ENCODE measurements at places on chromosomes 7 and 10.
A peak's percentile ranks its signal among the peaks of the same experiment; 100 is the strongest.

DNA sequence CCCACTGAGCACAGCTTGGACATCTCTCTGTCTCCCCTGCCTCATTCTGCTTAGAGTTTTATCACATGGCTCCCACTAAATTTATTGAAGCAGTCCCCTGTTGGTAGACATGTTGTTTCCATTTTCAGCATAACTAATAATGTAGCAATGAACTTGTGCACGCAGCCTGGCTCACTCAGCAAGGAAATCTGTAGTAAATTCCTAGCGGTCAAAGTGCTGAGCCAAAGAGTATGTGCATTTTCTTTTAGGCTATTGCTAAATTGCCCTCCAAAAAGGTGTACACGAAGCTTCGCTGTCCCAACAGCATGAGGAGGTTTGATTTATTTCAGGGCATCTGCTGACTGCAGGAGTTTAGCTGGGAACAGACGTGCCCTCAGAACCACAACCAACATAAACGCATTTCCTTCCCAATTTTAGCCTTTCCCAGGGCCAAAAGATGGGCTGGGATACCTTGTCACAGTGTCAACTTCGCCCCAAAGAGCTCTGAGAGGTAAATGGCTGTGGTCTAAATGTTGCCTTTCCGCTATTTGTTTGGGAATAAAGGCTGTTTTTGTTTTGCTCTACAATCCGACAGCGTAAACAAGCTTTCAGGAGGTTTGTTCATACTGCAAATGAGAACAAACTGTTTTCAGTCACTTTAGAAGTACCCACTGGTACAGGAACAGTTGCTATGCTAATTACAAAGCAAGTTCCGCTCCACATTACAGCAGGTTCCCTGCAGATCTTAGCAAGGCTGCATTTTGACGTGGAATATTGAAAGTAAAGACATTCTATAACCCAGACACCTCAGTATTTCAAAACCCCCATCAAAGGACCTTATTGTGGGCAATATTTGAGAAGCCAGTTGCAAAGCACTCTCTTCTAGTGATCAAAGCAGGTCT, 16.8 kb downstream of the VSIR start:
- no peak for DNase-seq

GRCh38 chr7:28318101-28318762, 94.1 kb upstream of the CREB5 start:
- no peak for DNase-seq

DNA sequence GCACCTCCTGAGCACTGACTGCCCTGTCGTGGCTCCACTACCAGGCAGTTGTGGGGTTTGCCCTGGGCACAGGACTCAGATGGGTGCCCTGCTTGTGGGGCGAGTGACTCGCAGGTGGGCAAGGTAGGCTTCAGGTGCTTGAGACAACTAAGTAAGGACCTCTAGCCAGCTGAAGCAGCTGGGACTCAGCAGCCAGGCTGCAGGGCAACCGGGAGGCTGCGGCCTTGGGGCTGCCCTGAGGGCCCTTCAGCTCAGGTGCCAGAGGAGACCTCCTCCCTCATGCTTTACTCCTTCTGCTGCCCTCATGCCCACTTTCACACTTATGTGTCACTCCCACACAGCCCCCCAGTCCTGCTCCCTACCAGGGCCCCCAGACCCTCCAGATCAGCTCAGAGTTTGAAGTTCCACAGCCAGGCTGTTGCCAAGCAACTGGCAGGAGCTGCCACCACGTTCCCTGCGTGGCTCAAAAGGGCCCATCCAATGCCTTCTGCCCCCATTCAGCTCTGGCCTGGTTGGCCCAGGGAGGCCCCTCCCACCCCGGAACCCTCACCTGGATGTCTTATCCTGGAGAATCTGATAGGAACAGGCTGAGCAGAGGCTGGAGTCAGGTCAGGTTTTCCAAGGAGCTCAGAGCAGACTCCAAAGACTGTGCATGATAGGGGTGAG, 10.0 kb downstream of the TLX1 start:
- no peak for DNase-seq

GRCh38 chr10:3568983-3569382, 216.0 kb downstream of the KLF6 start:
- peak; percentile 38 for DNase-seq

- DNase-seq = no peak
Measured at GRCh38 chr7:116955340-116955739, 2.0 kb downstream of the ST7 start.

DNA sequence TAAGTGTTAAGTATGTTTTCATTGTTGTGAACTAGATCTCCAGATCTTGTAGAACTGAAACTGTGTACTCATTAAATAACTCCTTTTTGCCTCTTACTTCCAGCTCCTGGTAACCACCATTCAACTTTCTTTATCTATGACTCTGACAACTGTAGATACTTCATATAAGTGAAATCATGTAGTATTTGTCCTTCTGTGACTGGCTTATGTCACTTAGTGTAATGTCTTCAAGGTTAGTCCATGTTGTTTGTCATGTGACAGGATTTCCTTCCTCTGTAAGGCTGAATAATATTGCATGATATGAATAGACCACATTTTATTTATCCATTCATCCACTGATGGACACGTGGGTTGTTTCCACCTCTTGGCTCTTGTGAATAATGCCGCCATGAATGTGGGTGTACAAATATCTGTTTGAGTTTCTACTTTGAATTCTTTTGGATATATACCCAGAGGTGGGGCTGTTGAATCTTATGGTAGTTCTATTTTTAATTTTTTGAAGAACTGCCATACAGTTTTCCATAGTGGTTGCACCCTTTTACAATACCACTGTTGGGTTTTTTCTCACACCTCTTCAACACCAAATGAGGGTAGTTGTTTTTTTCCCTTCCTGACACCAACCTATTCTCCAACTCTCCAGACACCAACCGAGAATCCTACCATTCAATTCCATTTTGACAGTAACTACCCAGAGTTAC, 10.7 kb upstream of the FMC1 start:
- DNase-seq = no peak

- no peak for DNase-seq
Measured at GRCh38 chr7:48962821-48963505, 38.6 kb downstream of the CDC14C start.

GRCh38 chr10:111082102-111082975, 5.5 kb downstream of the ADRA2A start:
- no peak for DNase-seq

- no peak for DNase-seq
Measured at GRCh38 chr10:100744987-100745881, at the start of gene PAX2. Gene PAX2 (plus strand): TSS chr10:100745582. CDS start chr10:100746261, 679 bp downstream.

GRCh38 chr7:128879461-128879938, 16.8 kb downstream of the ATP6V1F start:
- no peak for DNase-seq

DNA sequence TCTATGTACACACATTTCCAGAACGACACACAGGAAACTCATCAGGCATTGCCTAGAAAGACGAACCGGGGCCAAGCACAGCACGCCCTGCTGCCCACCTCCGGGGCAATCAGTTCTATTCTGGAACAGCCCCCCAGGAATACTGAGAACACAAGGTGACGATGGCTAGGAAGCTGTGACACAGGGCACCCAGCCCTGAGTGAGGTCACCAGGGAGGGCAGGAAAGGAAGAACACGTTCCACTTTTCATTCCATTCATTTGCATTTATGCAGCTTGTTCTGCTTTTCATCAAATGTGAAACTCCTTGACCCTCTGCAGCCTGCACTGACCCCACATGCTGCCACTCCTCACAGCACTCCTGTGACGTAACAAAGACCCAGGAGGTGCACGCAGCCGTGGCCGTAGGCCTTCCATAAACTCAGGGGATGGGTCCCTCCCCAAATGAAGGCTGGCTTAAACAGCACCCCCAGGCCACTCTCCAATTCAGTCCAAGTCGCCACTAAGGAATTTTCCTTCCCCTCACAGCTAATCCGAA, 28.9 kb downstream of the MAD1L1 start:
- no peak for DNase-seq

DNA sequence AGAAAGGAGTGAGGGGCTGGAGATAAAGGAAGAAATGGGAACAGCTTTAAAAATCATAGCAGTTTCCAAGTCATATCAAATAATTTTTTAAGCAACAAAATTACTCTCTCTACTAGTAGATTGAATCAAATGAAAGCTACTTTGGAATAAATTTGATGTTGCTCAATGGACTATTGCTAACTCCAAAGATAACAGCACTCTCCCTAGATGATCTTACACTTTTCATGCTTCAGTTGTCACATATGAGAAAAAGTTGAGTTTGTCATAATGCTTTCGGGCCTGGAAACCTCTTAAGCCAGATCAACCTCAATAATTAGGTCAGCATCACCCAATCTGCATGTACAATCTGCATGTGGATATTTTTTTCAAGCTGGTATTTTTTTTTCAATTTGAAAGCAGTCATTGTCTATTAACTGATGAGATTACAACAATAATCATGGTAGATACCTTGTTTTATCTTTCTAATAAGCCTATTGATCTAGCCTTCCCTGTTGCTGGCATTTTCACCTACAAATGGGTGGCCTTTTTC, 31.3 kb downstream of the LIPJ start:
- no peak for DNase-seq

GRCh38 chr10:60282771-60283353, 106.8 kb downstream of the ANK3 start:
- peak; percentile 37 for DNase-seq

- peak; percentile 95 for DNase-seq
Measured at GRCh38 chr7:91634485-91635177, 245.9 kb downstream of the MTERF1 start.

DNA sequence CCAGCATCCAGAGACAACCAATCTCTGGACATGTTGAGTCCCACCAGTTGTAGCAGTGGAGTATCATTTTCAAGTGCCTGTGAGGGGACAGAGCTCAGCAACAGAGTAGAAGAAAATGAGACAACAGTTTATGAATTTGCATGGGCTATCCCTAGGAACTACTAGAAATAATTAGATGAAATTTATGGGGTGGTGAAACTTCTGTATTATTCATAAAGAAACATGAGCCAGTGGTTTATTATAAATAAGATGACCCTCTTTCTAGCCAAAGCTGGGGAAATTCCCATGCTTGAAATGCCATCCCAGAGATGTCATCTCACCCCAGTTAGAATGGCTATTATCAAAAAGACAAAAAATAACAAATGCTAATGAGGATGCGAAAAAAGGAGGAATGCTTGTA, 55.1 kb upstream of the ITGB8 start:
- no peak for DNase-seq

- DNase-seq = peak; percentile 3
Measured at GRCh38 chr10:12902135-12902572, 99.4 kb downstream of the CCDC3 start.

DNA sequence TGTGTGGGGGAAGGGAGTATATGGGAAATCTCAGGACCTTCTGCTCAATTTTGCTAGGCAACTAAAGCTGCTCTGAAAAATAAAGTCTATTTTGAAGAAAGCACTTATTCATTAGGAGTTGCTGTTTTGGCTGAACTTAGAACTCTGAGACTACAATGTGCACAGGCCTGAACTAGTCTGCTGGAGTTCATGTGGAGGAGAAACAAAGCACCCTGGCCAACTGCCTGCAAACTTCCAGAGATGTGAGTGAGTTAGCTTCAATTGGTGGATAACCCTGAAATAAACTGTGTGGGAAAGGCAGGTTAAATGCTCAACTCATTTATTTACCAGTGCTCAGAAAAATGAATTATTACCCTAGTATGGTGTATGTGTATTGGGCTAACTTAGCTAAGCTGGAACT, 17.3 kb upstream of the FAM241B start:
- DNase-seq = no peak

- no peak for DNase-seq
Measured at GRCh38 chr7:102873470-102874165, 39.2 kb upstream of the LRRC17 start.

GRCh38 chr10:124926548-124926947, 15.4 kb upstream of the ZRANB1 start:
- DNase-seq = no peak

GRCh38 chr10:99620711-99621453, 643 bp upstream of the SLC25A28 start:
- DNase-seq = peak; percentile 49

GRCh38 chr10:111974325-111974724, 209.2 kb downstream of the GPAM start:
- no peak for DNase-seq

- no peak for DNase-seq
Measured at GRCh38 chr10:62384057-62384446, 9.9 kb downstream of the ZNF365 start.

DNA sequence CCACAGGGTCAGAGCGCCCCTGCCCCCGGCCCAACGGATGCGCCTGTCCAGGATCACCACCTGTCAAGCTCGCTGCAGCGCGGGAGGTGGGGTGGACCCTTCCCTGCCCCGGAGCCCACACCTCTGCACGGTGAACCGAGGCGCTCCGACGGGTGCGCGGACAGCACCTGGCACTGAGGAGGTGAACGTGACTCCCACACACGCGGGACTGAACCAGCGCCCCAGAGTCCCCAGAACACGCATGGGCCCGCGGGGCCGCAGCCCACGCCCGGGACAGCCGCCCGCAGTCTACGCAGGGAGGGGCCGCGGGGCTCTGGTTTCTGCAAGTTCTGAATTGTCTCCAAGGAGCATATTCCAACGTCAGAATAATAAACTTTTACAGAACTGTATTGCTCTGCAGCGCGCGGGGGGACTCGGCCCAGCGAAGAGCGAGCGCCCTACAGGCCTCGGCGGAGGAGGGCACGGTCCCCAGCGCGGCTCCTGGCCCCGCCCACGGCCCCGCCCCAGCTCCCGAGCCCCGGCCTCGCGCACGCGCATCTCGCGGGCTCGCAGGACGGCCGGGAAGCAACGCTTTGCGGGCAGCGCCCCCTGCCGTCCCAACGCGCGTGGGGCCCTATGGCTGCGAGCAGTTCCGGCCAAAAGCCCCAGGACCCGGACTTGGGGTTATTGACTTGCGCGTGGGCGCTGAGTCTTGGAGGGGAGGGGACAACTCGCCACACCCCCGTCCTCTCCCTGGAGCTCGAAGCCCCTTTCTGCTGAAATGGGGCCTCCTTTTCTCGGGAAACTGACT, 29.7 kb downstream of the OAT start:
- DNase-seq = peak; percentile 48

DNA sequence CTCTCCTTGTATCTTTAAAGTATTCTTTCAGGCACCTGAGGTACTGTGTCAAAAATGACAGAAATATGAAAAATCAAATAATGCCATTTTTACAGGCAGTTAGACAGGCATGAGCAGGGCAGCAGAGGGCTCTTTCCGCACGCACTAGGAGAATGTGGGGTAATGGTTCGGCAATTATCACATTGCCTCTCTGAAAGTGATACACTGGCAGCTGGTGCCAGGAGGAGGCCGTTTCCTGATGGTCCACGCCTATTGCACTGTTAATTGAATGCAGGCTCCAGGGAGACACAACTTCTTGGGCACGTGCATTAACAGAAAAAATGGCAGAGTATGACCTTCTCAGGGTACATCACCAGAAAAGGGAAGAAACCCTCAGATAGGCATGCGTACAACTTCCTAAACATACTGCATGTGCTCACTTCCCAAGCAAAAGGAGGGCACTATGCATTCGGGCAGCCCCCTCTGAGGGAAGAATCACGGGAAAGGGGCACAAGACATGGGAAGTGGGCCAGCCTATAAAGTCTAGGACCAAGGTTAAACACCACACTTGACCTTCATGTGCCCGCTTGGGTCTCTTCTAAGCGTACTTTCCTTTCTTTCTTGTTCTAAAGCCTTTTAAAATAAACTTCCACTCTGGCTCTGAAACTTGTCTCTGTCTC, 161.7 kb downstream of the TNS3 start:
- DNase-seq = no peak
